BE2C (cell line): ENCODE measurements at places on chromosomes 2 and 18.

DNA sequence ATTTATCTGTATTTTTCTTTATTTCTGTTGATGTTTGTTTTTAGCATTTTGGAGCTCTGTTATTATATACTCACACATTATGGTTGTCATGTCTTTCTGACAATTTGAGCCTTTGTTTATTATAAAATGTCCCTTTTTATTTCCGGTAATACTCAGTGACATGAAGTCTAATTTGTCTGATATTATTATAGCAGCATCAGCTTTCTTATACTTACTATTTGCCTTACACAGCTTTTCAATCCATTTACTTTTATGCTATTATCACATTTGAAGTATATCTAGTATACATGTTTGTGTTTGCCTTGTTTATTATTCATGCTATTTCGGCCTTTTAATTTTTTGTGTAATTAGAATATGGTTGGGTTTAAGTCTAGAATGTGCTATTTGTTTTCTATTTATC, 430.6 kb upstream of the FANCL start:
- no peak for DNase-seq

- DNase-seq = no peak
Observed at GRCh38 chr2:173553593-173553992, 198.9 kb downstream of the CDCA7 start.

- DNase-seq = no peak
Observed at GRCh38 chr18:2468051-2468450, 103.3 kb downstream of the METTL4 start.

DNA sequence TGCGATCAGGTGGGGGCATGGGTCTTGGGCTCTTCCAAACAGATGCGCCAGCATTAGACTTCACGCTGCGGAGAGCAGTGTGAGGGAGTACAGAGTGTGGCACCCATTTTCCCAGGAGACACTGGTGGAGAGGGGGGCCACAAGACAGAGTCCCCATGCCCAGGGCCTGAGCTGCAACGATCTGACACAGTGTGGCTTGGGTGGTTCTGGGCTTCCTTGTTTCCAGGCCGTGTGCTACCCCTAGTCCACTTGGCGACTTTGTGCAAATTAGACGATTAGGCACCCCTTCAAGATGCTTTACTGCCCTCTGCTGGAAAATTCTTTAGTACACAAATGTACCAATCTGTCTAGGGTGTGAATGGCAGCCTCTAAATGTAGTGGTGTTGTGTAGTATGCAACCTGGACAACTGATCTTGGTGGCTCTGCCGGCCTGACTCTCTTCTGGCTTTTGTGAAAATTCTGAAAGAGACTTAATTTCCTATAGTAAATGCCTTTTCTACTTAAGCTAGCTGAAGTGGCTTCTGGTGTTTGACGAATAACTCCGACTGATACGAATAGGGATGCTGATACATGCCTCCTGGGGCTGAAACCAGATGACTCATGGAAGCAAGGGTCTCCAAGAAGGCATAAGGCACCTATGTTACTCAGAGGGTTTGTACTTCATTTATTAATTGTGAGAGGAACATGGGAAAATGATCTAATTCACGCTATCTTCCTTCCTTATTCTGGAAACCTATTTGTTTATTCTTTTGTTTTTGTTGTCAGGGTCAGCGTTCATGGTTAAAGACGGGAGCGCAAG, 92.3 kb upstream of the SMAD2 start:
- peak; percentile 37 for DNase-seq

- DNase-seq = no peak
Observed at GRCh38 chr2:46006473-46007025, 290.7 kb upstream of the EPAS1 start.

DNA sequence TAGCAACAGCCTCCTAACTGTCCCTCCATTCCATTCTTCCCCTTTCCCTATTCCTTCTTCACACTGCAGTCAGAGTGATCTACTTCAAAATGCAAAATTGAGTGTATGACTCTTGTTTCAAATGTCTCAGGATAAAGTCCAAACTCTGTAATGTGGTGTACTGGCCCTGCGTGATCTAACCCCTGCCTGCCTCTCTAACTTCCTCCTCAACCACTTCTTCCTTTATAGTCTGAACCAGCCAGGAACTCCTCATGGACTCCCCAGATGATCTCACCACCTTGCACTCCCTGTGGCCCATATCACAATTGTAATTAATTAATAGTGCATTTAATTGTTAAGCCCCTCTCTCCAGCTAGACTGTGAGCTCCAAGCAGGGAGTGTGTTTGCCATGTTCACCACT, 3.1 kb upstream of the B3GNT2 start:
- no peak for DNase-seq

- DNase-seq = no peak
Observed at GRCh38 chr2:196441527-196441926, 198.0 kb upstream of the CCDC150 start.

DNA sequence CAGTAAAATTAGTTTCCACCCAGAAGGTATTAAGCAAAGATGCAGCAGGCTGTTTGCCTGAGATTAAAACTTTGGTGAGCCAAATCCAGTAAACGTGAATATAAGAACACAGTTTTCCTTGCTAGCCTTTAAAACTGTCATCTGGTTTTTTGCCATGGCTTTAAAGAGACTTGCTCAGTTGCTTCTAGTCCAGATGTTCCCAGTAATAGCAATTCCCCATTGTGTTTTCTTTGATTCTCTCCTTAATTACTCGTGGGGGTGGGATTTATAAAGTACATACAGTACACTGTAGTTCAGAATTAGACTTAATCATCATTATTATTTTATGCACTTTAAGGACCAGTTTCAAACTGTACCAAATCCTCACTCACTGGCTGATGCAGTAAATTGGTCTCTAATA, 303.5 kb upstream of the ZNF804A start:
- no peak for DNase-seq

DNA sequence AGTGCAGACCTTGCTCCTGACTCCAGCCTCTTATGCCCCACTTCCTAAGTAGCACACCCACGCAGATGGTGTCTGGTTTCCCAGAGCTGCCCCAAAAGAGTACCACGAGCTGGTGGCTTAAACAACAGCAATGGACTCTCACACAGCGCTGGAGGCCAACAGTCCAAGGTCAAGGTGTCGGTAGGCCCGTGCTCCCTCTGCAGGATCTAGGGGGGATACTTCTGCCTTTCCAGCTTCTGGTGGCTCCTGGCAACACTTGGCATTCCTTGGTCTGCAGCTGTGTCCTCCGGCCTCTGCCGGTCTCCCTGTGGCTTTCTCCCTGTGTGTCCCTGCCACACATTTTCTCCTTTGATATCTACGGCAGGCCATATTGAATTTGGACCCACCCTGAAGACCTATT, 99.0 kb downstream of the TSHZ1 start:
- DNase-seq = no peak

GRCh38 chr18:36186461-36187192, 670 bp upstream of the MOCOS start:
- DNase-seq = no peak

- DNase-seq = no peak
Observed at GRCh38 chr18:13500227-13500865, 226.0 kb downstream of the FAM210A start.

DNA sequence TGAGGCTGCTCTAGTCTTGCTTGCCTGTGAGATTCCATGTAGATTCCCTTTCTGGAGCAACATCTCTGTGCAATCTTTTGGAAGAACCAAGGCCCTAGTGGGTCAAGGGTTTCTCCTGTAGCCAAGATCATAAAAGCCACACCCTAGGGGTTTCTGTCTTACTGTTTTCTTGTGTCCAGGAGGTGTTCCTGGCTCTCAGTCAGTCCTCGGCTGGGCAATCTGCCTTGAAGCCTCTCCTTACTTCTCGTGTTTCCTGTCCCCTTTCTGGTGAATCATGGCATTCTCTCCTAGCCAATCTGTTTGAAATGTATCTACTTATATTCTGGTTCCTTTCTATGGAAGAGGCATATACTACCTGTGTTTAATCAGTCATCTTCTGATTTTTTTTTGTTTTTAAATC, 484.8 kb upstream of the UBE2E3 start:
- DNase-seq = no peak

GRCh38 chr2:113080134-113080533, 12.4 kb downstream of the IL1F10 start:
- DNase-seq = peak; percentile 15

- DNase-seq = no peak
Observed at GRCh38 chr18:58381676-58382411, 247.0 kb downstream of the ALPK2 start.

- DNase-seq = no peak
Observed at GRCh38 chr18:22277758-22278157, 108.4 kb downstream of the GATA6 start.

DNA sequence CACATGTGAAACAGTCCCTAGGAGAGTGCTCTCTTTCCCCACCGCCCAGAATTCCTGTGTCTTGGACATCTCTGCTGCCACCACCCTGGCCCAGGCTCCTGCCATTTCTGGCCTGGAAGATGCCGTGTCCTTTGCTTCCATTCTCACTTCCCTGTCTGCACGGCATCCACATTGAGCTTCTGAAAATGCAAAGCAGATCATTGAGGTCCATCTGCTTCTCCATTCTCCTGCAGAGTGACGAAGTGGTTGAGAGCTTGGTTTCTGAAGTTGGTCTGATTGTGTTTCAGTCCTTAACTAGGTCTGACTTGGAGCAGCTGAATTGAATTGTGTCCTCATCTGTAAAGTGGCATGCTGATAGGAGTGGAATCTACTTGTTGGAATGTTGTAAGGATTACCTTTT, 98.7 kb upstream of the MGAT5 start:
- DNase-seq = no peak

DNA sequence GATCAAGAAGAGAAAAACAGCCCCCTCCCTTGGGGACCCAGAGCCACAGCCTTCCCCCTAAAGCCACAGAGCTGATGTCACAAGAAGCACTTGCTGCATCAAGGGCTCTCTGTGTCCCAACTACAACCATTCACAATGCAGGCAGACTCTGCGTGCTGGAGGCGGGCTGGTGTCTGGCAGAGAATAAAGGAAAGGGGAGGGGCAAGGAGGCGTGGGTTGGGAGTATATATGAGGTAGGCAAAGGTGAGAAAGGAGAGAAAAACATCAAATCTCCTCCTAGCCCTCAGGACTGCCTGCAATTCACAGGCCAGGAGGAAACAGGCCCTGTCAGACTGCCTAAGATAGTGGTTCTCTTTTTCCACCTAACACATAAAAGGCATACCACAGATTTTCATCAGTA, 48.8 kb upstream of the IHH start:
- DNase-seq = no peak

DNA sequence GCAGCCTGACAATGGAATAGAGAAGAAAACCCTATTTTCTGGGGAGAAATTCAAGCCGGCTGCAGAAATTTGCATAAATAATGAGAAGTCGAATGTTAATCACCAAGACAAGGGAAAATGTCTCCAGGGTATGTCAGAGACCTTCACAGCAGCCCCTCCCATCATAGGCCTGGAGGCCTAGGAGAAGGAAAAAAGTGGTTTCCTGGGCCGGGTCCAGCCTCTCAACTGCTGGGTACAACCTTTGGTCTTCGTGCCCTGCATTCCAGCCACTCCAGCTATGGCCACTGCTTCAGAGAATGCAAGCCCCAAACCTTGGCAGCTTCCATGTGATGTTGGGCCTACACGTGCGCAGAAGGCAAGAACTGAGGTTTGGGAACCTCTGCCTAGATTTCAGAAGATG, 6.0 kb upstream of the SCRN3 start:
- no peak for DNase-seq

- DNase-seq = no peak
Observed at GRCh38 chr18:5447442-5447841, 96.4 kb downstream of the EPB41L3 start.

DNA sequence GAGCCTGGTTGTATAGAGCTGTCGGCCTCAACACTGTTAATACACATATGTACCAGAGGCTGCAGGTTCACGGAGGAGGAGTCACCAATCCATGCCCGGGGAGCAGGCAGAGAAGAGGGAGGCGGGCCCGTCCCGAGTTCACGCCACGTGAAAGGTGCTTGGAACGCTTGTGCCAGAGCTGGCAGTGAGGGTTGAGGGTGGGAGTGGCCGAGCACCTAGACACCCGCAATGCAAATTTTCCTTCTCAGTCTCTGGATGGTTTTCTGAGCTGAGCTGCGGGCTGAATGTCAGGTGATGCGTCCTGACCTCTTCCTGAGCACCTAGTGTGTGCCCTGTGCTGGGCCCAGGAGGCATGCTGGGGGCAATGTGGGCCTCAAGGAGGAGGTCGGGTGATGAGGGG, 52.2 kb downstream of the ODC1 start:
- DNase-seq = no peak
